ENCODE measurements at places on chromosomes 7 and 10. TPM values are rescaled to one million over a fixed set of nuclear protein-coding genes. Genes with fewer than 3 reads are reported as not detected.

- no peak for DNase-seq
These were observed 14.7 kb downstream of the RNF32 start for GRCh38 chr7:156655251-156655650.

DNA sequence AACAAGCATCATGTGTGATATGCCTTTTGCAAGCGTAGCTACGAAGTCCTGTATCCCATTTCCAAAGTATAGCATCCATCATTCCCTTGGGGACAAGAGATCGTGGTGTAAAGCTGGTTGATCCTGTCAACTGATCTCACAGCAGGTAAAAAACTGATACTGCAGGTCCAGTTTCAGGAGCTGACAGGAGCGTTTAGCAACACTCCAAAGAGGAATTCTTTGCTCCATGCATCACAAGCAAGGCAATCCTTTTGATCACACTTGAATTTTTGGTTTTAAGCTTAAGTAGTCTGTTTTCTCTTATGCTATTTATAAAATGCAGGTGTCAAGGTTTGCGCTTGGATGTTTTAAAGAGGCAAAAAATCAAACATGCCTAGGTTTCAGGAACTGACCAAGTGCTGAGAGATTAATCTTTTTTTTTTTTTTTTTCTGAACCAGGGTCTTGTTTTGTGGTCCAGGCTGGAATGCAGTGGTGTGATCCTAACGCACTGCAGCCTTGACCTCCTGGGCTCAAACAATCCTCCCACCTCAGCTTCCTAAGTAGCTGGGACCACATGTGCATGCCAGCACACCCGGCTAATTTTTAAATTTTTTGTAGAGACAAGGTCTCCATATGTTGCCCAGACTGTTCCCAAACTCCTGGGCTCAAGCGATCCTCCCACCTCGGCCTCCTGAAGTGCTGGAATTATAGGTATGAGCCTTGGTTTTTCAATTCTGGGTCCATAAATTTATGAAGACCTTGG lies 1.8 kb upstream of the ZDHHC4 start:
- DNase-seq: no peak

DNA sequence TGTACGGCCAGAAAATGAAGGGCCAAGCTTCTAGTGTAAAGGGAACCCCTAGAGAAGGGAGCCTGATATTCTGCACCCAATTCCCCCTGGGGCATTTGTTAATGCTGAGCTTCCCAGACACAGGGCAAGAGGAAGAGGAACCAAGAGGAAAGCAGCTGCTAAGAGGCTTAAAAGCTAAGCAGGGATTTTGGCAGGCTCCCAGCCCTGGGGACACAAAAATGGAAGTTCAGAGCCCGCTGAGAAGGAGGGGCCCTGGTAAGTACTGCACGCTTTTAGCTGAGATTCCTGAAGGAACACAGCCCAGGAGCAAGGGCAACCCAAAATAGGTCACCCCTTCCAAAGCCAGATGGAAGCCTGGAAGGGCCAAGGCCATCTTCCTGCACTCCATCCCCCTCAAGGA lies 387.3 kb upstream of the MGMT start:
- no peak for DNase-seq

- DNase-seq: no peak
These were observed 3.8 kb downstream of the KAZALD1 start for GRCh38 chr10:101065481-101066145.

- DNase-seq: no peak
These were observed 48.8 kb downstream of the ADCYAP1R1 start for GRCh38 chr7:31100871-31101270.

GRCh38 chr7:23918286-23918685 lies 208.3 kb downstream of the STK31 start:
- DNase-seq: no peak

DNA sequence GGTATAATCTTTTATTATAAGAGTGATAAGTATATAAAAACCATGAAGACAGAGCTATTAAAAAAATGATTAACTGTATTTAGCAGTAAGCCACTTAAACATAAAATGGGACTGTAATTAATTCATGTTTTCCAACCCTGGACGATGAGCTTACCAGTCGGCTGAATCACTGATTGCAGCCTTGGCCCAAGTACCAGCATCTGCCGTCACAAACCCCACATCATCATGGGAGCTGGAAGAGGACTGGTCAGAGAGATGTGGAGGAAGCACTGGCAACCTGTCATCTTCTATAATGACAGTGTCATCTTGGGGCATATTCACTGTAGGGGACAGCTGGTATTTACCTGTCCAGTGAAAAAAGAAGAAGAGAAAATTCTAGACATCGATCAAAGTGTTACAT lies 473.6 kb downstream of the PARD3 start:
- no peak for DNase-seq

- no peak for DNase-seq
These were observed 654 bp downstream of the ALKBH4 start for GRCh38 chr7:102463841-102464576.

GRCh38 chr10:113552014-113552413 lies 839 bp upstream of the HABP2 start:
- no peak for DNase-seq

- DNase-seq: peak; percentile 46
These were observed 26.5 kb upstream of the NUB1 start for GRCh38 chr7:151315038-151315655.

- no peak for DNase-seq
These were observed 65.7 kb downstream of the EXOC6 start for GRCh38 chr10:92913973-92914372.

- no peak for DNase-seq
These were observed 201.3 kb upstream of the CDCA7L start for GRCh38 chr7:22146961-22147512.

- no peak for DNase-seq
These were observed 1139.4 kb downstream of the XPNPEP1 start for GRCh38 chr10:108783897-108784296.

GRCh38 chr10:18822156-18822555 lies 162.9 kb downstream of the ARL5B start:
- DNase-seq: peak; percentile 63

DNA sequence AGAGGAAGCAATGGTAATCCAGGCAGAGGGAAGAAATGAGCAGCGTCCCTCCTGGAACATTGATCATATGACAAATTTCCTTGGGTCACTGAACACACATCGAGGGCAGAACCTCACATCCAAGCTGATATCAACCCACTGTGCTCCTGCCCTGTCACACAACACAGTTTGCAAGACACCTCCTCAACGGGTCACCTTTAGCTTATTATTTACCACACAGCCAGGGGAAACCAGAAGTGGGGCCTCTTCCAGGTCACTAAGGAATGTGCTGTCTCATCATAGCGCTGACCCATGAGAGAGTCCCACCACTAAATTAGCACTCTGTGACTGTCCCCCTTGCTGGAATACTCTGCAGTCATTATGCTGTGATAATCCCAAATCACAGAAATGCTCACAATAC lies 69.7 kb upstream of the PPP1R3C start:
- DNase-seq: no peak

DNA sequence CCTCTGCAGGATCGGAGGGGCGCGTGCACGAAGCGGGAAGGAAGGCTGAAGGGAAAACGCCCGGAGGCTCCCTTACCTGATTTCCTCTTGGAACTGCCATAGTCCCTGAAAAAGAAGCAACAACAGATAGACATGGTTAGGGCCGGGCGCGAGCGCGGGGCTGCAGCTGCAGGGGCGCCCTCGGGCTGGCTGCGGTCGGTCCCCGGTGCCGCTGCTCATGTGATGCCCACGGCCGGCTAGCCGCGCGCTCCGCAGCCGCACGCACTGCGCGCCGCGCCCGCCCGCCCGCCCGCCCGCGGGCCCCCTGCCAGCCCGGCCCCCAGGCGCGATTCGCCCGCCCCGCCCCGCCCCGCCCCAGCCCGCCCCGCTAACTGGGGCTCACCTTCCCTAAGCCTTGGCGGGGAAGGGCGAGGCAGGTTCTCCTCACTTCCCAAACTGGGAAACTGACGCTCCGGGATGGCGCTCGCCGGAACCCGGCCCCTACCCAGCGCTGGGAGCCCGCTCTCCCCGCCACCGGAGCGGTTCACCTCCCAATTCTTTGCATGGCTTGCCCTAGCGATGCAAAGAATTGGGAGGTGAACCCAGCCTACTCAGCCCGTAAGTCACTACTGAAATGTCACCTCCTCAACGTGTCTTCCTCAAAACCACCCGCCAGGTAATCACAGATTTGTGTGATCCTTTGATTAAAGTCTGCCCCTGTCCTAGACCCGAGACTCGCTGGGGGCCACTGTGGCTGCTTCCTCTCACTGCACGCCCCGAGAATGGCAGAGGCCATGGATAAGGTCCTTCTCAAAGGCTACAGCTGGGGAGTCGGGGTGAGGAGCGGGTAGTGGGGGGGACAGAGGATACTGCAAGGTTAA lies 162.2 kb downstream of the SH3PXD2A start:
- DNase-seq: no peak

DNA sequence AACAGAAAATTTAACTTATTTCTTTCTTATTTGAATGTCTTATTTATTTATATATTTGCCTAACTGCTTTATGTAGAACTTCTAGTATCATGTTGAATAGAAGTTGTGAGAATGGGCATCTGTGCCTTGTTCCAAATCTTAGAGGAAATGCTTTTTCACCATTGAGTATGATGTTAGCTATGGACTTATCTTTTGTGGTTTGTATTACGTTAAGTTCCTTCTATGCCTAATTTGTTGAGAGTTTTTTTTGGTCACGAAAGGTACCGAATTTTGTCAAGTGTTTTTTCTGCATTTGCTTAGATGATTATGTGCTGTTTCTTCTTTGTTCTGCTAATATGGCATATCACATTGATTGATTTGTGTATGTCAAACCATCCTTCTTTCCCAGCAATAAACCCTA lies 161.0 kb upstream of the TRIM24 start:
- DNase-seq: no peak

DNA sequence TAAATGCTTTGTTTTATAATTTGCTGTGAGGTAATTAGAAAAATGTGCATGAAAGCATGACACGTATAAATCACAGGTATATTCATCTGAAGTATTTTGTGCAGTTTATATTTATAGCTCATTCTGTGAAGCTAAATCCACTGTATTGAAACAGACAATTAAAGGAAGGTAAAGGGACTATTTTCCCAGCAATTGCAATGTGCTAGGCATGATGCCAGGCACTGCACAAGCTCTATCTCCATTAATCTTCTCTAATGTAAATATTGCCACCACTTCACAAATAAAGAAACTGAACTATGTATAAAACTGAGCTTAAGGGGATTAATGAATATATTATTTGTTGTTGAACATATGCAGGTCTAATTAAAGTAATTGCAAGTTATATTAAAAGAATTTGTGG lies 1012.5 kb downstream of the NRG3 start:
- no peak for DNase-seq

Gene OR2A7
- 12.1 TPM for polyA plus RNA-seq

Gene SGCE
- polyA plus RNA-seq: 88.7 TPM

Gene LIPF
- polyA plus RNA-seq: 0.26 TPM

Gene CH25H
- 0.23 TPM for polyA plus RNA-seq

Gene HIBADH
- 85.9 TPM for polyA plus RNA-seq

Gene TMEM225B
- polyA plus RNA-seq: 1.5 TPM

Gene SUN3
- 0.45 TPM for polyA plus RNA-seq

Gene STOX1
- polyA plus RNA-seq: 12.4 TPM

Gene WIPF3
- 5.8 TPM for polyA plus RNA-seq

Gene MUC12
- polyA plus RNA-seq: 0.22 TPM

Measured in renal cortex interstitium (tissue), 15 donors.